ENCODE measurements at places on chromosomes 11 and 22. TPM values are rescaled to one million over a fixed set of nuclear protein-coding genes. Genes with fewer than 3 reads are reported as not detected.

SMC1B gene
- total RNA-seq = 0.13 TPM

TBX10 gene
- total RNA-seq = not detected

OR5B21 gene
- total RNA-seq = not detected

HOATZ gene
- not detected for total RNA-seq

PHOX2A gene
- total RNA-seq = not detected

MAJIN gene
- total RNA-seq = not detected

PARVB gene
- 22.5 TPM for total RNA-seq

CREB3L1 gene
- 17.0 TPM for total RNA-seq

All from aortic smooth muscle cell (primary cell).